Suprapubic skin (tissue), 4 donors: ENCODE measurements at places on chromosomes 6 and 20.

DNA sequence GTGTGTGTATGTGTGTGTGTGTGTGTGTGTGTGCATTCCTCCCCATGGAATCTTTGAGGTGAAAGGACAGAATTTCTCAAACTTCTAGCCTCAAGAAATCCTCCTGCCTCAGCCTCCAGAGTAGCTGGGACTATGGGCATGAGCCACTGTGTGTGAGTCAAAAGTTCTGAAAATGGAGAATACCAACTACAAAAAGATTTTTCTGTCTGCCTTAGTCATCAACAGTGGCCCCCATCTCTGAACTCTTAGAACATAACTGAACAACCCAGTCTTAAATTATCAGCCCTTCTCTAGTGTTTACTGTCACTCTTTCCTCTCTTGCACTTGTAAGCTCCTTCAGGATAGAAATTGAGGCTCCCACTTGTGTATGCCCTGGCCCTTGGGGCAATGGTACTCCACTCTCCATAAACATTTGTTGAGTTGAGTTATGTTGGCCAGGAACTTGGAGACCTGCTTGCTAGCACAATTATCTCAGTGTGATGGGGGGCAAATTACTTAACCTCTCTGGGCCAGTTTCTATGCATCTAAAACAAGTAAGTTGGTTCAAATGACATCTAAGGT is 35.3 kb upstream of the CLIC5 start:
- no peak for DNase-seq

GRCh38 chr6:164469276-164469949 is 840.0 kb downstream of the C6orf118 start:
- no peak for DNase-seq

DNA sequence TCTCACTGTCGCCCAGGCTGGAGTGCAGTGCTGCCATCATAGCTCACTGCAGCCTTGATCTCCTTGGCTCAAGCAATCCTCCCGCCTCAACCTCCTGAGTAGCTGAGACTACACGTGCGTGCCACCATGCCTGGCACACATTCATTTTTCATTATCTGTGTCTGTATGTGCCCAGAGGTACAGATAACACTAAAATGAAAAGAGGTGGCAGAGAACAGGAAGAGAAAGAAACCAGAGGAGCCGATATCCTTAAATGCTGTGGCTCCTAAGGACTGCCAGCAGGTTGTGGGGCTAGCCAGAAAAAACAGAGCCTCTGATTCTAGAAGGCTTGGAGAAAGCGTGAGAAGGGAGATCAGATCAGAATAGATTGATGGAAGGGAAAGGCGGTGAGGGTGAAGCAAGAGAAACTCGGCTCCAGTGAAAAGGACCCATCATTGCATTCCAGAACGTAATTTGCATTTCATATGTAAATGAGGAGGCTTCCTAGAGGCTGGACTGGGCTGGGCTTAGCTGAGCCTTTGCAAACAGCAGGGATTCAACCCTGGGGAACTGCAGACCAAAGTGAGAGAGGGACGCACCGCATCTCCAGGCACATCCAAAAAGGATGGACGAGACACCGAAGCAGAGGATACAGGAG is 64.2 kb downstream of the GCNT2 start:
- no peak for DNase-seq

- no peak for DNase-seq
These were observed 4.8 kb downstream of the GSTA3 start for GRCh38 chr6:52904562-52905279.

- DNase-seq = no peak
These were observed 51.5 kb upstream of the KIF25 start for GRCh38 chr6:167946007-167946406.

GRCh38 chr20:16955462-16955861 is 207.3 kb downstream of the OTOR start:
- DNase-seq = no peak

DNA sequence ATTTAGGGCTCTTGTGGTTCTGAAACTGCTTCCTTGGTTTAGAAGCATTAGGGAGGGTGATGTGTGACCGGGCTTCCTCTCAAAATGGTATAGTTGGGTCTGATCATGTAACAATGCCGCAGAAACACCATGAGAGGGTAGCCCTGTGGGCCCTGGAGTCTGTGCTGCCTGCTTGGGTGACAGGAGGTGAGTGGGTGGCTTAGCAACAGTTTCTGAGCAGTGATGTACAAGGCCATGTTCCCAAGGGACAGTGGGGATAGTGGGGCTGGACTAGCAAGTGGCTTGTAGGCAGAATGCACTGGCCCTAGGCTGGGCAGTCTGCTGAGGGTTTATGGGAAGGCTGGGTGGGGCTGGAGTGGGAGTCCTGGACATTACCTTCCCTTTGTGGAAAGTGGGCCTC is 106.9 kb upstream of the MYL9 start:
- no peak for DNase-seq

DNA sequence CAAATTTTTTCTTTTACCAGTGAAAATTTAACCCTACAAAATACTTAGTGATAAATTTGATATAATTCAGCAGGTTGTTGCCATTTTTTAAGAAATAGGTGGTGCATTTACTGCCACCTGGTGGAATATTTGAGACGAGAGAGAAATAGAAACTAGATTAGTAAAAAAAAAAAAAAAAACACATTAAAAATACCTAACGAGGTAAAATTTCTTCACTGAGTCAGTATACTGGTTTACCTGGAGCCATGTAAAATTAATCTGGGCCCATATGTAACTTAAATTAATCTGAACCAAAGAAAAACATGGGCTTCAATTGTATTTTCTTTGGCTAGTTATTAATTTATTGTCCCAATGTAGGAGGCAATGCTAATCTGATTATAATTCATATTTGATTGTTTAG is 520.8 kb downstream of the EPM2A start:
- DNase-seq = no peak

GRCh38 chr20:46252352-46253091 is 55.8 kb downstream of the CDH22 start:
- no peak for DNase-seq

DNA sequence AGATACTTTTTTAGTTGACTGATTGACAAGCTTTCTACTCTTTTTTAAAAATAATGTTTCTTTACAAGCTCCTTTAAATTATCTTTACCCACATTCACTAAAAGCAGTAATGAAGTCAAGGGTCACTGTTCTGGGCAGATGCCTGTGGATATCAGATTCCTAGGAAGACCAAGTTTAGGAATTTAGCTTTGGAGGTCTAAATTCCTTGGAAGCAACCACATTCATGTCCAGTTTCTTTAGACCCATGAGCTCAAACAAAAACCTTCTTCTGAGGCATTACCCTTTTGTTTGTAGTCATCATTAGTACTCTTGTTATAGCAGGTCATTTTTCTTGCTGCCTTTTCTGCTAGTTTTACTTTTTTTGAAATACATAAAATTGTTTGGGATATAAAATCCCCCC is 462.9 kb upstream of the JAG1 start:
- DNase-seq = no peak

GRCh38 chr6:13362412-13362811 is 34.1 kb upstream of the TBC1D7 start:
- DNase-seq = no peak

DNA sequence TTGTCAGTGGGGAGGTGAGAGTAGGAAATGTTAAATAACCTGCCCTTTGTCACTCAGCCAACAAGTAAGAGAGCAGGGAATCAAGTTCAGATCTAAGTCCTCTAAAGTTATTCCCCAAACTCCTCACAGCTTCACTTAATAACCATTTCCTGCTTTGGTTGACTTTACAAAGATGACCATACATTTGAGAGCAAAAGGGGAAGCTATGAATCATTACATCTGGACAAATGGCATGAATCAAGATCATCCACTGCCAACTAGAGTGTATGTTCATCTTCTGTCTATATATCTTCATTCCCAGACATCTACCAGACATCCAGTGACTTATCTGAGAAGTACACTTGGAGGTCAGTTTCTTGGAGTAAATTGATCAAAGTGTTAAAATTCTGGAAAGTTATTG is 15.1 kb upstream of the HIVEP2 start:
- no peak for DNase-seq

GRCh38 chr6:137589067-137589848 is 95.1 kb upstream of the OLIG3 start:
- DNase-seq = no peak

GRCh38 chr20:51135926-51136715 is 113.2 kb upstream of the KCNG1 start:
- no peak for DNase-seq

GRCh38 chr6:169371344-169372127 is 117.9 kb upstream of the THBS2 start:
- peak; percentile 79 for DNase-seq

- DNase-seq = peak; percentile 85
These were observed at the start of gene ZBTB2 for GRCh38 chr6:151391471-151392413. ZBTB2 (minus strand) TSS chr6:151391559; CDS start chr6:151373637, 17,922 bp downstream.

GRCh38 chr20:18739751-18740166 is 73.8 kb upstream of the SCP2D1 start:
- no peak for DNase-seq

DNA sequence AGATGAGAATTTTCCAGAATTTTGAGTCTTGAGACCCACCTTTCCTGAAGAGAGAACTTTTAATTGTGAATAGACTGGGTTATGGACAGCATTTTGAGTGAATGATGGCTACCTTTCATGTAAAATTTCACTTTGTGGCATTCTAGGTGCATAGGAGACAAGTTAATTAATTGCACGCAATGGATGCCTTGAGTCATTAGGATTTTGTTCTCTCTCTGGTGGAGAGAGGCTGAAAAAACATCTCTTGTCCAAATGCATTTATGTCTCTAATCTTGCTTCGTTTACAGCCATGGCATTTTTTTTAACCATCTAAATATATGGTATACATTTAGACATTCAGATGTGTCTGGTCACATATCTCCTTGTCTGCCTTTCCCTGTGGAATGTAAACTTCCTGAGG is 3.1 kb downstream of the RHAG start:
- DNase-seq = no peak

DNA sequence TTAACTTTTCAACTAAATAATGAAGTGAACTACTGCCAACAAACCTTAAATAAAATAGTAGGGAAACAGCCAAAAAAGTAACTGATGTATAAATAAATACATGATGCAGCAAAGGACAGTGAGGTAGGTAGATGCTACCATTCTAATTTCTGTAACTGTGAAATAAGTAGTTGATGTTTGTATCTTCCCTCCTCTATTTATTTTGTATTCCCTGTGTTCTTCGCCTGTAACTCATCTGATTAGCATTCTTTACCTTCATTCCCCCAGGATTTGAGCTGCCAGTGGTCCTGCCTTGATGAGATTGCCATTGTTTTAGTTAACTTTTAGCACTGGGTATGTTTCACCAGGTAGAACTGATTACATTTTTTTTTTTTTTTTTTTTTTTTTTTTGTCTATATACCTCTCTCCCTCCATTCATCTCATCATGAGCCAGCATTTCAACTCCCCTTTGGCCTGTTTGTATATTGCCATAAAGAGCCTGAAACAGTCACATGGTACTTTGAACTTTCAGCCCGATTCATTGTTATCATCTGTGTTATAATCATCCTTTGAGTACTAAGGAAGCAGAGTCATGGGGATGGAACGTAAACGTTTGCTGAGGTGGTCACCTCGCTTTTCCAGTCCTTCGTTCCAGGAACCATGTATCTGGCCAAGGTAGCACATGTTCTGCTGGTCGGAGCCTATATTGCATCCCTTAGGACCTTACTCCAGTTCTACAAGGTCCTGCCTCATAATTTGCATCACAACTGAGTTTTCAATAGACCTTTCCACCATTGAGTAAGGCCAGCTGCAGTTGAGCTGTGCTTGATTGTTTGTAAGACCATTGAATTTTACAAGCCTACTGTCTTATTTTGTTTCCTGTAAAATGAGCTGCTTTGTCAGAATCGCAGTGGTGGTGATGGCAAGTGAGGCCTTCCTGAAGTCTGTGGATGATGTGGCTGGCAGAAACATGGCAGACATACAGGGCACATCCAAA is 107.6 kb downstream of the JAG1 start:
- DNase-seq = no peak

GRCh38 chr6:50706575-50706974 is 6.8 kb upstream of the TFAP2D start:
- no peak for DNase-seq

GRCh38 chr6:6588064-6588923 is at the start of gene LY86:
LY86 (plus strand) TSS chr6:6588720; CDS start chr6:6588735, 15 bp downstream.
- no peak for DNase-seq

DNA sequence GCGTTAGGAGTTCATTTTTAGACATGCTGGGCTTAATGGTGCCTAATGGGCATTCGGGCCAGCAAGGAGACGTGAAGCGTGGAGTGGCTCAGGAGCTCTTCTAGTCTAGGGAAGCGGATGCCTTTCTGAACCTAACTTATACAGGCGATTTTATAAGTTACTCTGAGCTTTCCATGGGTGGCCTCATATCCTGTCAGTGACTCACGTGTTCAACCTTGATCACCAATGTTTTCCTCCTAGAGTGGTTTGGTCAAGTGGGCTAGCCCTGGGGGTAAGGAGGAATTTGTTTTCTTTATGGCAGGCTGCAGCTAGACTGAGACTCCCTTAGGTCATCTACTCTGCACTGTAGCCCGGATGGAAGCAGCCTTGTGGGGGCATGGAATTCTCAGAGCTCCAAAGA is 52.1 kb downstream of the PLAGL1 start:
- no peak for DNase-seq

- DNase-seq = peak; percentile 87
These were observed 74.4 kb upstream of the CHD6 start for GRCh38 chr20:41692479-41693135.

DNA sequence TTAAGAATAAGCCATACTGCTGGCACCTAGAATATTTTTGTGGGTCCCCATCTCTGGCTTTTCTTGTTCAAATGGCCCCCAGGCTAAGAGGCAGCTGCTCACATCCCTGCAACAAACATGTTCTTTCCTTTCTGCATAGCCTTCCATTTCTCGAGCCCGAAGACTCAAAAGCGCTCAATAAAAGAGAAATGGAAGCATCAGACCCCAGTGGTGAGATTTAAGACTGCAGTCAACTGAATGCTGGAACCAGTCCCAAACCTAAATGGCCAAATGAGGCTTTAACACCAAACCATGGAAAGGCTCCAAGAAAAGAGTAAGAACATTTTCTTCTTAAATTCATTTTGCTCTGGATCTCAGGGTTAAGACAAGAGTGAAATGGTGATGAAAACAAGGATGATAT is 122.1 kb upstream of the TRAF3IP2 start:
- DNase-seq = no peak

DNA sequence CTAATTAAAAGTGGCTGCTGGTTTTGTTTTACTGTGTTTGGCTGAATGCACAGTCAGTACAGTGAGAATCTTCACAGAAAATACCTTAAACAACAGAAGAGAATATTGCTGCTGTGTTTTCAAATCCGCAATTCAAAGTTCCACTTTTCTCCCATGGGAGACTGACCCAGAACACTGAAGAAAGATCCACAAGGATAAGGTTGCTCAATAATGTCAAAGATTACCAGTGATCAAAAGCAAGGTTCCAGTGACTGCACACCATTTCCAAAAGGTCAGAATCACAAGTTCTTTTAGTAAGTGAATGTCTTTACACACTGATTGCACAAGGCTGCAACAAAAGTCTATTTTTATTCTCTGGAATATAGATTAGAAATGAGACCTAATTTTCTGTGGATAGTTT is 82.3 kb downstream of the EPHA7 start:
- DNase-seq = no peak

DNA sequence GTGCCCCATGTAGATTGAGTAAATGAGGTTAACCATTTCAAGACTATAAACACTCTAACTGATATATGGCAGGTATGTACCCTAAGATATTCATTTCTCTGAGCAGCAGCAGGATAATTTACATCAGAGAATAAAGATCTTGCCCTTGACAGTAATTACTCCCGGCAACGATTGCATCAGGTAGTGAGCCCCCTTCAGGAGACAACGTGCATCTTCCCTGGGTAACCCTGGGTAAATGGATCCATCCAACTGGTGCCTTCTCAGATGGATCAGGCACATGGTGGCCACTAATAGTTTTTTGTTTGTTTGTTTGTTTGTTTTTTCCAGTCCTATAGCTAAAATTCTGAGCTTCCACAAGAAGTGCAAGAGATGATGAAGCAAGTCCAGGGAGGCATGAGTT is 469.4 kb upstream of the SLC35B3 start:
- no peak for DNase-seq
